Epithelial cell of prostate (primary cell): ENCODE measurements at places on chromosomes 2 and 18.
A peak's percentile ranks its signal among the peaks of the same experiment; 100 is the strongest.

GRCh38 chr2:104321796-104322349 is 532.0 kb upstream of the POU3F3 start:
- DNase-seq, result no peak

GRCh38 chr2:41600460-41600859 is 447.4 kb upstream of the PKDCC start:
- DNase-seq, result no peak

DNA sequence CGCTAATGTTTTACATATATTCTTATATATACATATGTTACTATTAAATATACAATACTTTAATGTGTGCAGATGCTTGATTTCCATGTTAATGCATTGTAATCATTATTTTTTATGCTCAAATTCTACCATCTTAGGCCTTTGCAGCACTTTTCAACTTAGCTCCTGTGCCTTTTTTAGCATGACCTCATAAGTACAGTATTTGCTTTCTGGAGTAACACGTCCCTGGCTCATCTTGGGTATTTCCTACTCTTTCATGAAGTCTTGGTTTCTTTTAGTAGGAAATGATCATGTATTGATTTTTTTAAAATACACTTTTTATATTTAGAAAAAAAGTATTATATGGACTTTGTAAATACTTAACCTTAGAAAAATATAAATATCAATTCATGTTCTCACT is 36.5 kb downstream of the CAB39 start:
- DNase-seq, result no peak

DNA sequence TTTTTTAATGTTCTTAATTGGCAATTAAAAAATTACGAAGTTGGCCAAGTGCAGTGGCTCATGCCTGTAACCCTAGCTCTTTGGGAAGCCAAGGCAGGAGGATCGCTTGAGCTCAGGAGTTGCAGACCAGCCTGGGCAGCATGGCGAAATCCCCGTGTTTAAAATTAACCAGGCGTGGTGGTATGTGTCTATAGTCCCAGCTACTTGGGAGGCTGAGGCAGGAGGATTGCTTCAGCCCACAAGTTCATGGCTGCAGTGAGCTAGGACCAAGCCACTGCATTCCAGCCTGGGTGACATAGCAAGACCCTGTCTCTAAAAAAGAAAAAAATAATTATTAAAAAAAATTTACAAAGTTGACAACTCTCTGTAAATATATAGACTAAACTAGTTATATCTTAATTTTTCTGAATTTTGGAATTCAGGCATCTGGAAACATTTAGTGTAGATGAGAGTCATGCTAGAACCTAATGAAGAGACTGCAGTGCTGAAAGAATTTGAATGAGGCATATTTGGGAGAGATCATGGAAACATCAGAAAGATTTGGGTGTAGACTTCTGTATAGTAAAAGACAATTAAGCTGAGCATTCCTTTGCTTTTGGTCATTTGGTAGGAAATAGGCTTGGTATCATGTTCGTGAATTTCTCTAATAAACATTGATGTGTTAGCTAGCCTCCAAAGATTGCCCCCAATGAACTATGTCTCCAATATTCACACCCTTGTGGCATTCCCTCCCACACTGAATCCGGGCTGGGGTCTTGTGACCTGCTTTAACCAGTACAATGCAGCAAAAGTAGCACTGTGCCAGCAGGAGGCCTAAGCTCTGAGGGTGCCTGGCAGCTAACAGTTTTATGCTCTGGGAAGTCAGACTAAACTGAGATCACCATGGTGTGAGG is 4.2 kb upstream of the ROCK1 start:
- no peak for DNase-seq

DNA sequence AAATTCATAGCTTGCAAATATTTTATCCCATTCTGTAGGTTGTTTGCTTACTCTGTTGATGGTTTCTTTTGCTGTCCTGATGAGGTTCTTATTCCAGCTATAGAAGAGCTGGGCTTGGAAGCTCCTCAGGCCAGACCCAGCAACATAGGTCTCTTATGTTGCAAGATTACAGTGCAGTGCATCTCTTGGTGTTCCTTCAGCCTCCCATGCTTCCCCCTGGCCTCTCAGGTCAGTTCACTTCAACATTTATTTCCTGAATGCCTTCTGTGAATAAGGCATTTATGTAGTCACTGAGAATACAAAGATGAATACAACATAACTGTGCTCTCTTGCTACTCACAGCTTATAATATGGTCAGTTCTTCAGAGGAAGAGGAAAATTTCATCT is 179.0 kb upstream of the SLC39A10 start:
- DNase-seq, result no peak

GRCh38 chr18:9117980-9118841 is 15.7 kb downstream of the NDUFV2 start:
- DNase-seq, result no peak

DNA sequence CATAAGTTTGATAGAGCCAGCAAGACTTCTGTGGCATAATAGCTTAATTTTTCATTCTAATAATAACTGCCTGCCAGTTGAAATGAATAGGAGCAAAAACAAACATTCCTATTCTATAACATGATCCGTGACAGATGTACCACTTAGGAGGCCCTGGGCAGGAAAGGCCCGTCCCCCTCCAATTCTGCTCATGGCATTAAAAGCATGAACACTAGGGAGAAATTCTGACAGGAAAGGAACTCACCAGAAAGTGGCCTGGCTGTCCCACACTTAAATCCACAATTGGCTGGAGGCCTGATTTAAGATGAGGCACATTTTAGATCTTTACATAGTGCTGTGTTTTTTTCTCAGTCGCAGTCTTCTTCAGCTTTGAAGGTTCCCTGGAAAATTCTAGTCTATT is 261.9 kb upstream of the ETAA1 start:
- no peak for DNase-seq

- DNase-seq, result no peak
Measured at GRCh38 chr18:4134700-4135099, 320.4 kb downstream of the DLGAP1 start.

- DNase-seq, result peak; percentile 98
Measured at GRCh38 chr2:226137201-226137811, 662.3 kb downstream of the IRS1 start.

- no peak for DNase-seq
Measured at GRCh38 chr2:63977904-63978303, 41.3 kb downstream of the VPS54 start.

- DNase-seq, result no peak
Measured at GRCh38 chr2:155815275-155815674, 517.2 kb downstream of the NR4A2 start.

GRCh38 chr2:50551018-50551726 is 480.8 kb downstream of the NRXN1 start:
- no peak for DNase-seq

DNA sequence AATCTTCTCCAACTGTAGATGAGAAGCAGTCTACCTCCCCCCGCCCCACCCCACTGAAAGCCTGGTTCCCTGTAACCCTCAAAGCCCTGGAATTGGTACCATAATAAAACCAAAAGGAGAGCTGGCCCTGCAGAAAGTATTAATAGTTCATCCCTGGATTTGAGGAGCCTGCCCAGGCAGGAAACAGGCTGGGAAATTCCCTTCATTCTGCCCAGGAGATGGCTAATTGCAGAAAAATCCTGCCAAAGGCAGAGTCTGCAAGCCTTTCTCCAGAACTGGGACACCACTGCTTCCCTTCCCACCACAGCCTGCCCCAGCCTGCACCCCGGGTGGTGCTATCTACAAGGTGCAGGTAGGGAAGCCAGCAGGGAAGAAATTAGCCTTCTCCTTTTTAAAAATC is 16.3 kb downstream of the GKN2 start:
- peak; percentile 61 for DNase-seq

GRCh38 chr2:239057533-239057932 is 209.6 kb downstream of the TWIST2 start:
- no peak for DNase-seq

DNA sequence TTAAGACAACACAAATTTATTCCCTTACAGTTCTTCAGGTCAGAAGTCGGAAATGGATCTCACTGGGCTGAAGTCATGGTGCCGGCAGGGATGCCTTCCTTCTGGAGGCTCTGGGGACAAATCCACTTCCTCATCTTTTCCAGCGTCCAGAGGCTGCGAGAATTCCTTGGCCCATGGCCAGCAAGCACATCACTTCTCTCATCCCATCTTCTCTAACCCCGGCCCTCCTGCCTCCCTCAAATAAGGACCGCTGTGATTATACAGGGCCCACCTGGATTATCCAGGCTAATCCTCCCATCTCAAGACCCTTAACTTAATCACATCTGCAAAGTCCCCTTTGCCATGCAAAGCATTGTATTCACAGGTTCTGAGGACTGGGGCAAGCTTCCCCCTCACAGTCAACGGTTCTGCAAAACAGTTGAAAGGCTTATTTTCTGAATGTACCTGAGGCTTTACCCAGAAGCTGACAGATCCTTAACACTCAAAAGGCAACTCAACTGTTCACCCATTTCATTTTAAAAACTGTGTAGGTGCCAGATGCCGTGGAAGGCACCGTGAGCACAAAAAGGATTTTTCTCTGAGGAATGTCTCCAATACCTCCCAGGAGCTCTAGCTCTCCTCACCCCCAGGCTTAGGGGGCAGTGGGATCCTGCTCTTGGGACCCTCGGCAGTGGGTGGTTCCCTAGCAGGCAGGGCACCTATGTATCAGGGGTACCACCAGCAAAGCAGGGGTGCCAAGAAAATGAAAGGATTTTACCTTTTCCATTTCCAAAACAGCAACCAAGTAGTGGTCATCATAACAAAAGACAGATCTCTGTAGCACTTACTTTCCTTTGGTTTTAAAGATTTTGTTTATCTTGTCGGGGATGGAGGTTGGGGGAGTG is 84.0 kb downstream of the KCTD1 start:
- DNase-seq, result no peak

DNA sequence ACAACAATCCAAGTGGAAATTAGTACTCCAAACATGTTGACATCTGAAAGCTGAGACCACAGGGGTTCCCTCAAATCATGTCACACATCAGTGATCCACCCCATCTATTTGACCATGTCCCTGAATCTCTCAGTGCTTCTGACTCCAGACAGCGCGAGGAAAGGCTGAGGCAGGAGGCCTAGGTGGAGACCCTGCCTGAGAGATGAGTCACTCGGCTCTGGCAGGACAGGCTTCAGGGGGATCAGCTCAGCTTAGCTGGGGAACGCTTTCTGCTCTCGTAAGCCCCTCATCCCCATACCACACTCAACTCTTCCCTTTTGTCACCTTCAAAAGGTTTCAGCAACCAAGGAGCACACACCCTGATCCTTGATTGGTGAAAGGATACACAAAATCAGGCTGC is 5.8 kb upstream of the FAM228A start:
- DNase-seq, result no peak

DNA sequence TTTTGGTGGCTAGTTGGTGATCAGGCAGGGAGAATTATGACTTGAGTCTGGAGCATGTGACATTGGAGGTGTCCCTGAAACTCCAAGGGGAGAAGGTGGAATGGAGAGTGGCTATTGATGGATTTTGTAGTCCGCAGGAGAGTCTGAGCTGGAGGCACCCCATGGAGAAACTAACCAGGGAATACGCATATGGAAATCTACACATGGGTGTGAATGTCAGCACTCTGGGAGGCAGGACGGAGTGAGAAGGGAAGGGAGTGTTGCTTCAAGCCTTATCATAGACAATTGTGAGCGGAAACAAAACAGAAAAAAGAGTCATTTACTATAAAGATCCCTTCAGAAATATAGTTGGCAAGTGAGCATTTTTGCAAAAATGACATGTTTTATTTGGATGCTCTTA is 667 bp upstream of the SCYGR4 start:
- no peak for DNase-seq

- no peak for DNase-seq
Measured at GRCh38 chr18:76410660-76411417, 84.2 kb downstream of the ZNF516 start.

- no peak for DNase-seq
Measured at GRCh38 chr2:45180779-45181178, 171.5 kb upstream of the SIX2 start.

- no peak for DNase-seq
Measured at GRCh38 chr18:42341423-42341822, 386.4 kb downstream of the PIK3C3 start.

GRCh38 chr2:72149556-72150156 is 2.0 kb upstream of the CYP26B1 start:
- no peak for DNase-seq

- DNase-seq, result no peak
Measured at GRCh38 chr2:70696142-70696541, 71.9 kb downstream of the ADD2 start.

DNA sequence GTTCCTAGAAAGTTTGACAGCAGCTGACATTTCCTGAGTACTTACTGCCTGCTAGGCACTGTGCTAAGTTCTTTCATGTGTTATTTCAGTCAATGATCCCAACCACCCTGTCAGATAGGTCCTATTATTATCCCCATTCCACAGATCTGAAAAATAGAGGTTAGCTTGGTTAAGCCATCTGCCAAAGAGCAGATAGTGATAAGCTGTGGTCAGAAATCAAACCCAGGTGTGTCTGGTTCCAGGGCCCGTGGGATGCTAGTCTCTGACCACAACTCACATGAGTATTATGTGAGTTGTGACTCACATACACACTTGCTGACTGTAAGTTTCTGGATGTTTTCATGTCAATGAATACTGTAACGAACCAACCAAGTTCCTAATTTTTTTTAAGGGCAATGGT is 132.0 kb upstream of the APCDD1 start:
- no peak for DNase-seq

DNA sequence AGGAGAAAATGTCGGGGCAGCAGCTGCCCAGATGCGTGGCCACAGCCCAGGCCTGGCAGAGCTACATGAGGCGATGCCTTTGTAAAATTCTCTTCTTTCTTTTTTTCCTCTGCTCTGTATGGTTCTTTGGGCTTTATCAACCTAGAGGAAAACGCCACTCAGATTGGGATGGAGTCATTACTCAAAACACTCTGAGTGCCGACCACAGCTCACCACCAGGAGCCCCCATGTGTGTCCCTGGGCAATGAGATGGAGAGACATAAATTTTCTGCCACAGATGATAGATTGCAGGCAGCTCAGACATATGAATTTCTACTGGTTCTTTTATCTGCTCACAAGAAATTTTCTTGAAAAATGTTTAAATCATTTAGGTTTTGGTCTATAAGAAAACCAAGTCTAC is 56.0 kb downstream of the PARD6G start:
- no peak for DNase-seq

DNA sequence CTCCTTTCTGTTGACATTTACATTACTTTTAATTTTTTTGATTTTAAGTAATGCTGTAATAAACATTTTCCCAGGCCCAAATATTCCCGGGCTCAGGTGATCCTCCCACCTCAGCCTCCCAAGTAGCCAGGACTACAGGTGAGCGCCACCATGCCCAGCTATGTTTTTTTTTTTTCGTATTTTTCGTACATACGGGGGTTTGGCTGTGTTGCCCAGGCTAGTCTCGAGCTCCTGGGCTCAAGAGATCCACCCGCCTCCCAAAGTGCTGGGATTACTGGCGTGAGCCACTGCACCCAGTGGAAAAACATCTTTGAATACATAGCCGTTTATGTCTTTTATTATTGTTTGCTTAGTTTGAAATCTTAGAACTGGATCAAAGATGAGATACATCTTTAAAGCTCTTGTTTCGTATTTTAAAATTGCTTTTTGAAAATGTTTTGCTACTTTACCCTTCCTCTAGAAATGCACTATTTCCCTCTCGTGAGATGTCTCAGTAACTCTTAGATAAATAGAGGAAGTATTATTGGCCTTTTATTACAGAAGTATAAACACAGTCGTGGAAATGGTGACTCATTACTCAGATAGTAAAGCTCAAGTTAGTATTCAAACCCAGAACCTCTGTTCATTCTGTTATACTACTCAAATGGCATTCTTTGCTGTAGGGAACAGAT is 2.4 kb downstream of the SMCHD1 start:
- DNase-seq, result no peak

- no peak for DNase-seq
Measured at GRCh38 chr2:56234241-56234640, 50.5 kb downstream of the CCDC85A start.

GRCh38 chr2:109403841-109404201 is 209.9 kb downstream of the SEPTIN10 start:
- DNase-seq, result no peak

- DNase-seq, result peak; percentile 39
Measured at GRCh38 chr18:27656167-27656778, 471.2 kb upstream of the CHST9 start.
